ENCODE measurements at places on chromosomes 2 and 18. TPM values are rescaled to one million over a fixed set of nuclear protein-coding genes. Genes with fewer than 3 reads are reported as not detected.

GRCh38 chr2:182593394-182593975 lies 122.6 kb upstream of the DNAJC10 start:
- no peak for DNase-seq

The PDCD1 gene
- not detected for total RNA-seq

The ADAM23 gene
- total RNA-seq: 29.3 TPM

GRCh38 chr2:237967463-237967951 lies 693 bp downstream of the UBE2F start:
- DNase-seq: peak; percentile 19

DNA sequence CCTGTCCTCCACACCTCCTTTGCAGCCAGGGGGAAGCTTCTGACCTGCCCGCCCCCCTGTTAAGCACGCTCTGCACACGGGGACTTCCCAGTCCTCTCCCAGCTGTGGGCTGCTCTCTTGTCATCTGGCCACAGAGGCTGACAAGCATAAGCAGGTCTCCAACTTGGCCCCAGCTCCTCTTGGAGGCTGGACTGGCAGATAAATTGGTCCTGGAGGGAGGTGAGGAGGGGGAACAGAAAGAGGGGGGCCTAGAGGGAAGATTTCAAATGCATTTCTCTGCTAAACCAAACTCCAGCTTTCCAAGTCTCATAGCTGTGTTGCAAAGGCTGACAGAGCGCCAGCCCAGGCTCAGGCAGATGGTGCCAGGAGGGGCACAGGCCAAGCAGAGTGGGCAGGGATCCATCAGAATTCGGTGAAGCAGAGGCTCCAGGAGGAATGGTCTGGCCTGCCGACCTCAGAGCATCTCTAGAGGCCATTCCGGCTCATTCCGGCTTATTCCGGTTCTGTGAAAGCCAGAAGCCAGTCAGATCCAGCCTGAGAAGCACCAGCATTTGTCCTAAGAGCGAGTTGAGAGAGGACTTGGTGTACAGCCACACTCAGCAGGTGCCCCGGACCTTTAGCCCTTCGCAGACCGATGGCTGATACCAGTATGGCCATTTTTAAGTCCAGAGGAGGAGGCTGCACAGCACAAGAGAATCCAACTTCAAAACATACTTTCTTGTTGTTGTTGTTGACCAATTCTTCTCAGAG lies 508.9 kb upstream of the MYT1L start:
- peak; percentile 87 for DNase-seq

DNA sequence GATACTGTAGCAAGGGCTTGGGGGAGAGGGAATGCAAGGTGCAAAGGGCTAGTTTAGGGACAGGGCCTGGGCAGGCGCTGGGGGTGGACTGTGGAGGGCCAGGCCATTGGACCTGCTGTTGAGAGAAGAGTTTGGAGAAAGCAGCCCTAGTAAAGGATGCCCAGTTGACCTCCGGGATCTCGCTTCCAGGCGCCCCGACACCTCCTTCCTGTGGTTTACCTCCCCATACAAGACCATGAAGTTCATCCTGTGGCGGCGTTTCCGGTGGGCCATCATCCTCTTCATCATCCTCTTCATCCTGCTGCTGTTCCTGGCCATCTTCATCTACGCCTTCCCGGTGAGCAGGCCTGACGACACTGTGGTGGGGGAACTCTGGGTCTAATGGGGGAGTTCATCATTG lies 229.0 kb downstream of the DYSF start:
- DNase-seq: no peak

GRCh38 chr2:122670897-122671296 lies 915.4 kb downstream of the TSN start:
- DNase-seq: no peak

The ASXL3 gene
- 98.8 TPM for total RNA-seq

All from cerebellum (tissue), 4 donors.